ENCODE measurements at places on chromosomes 3 and 15.

DNA sequence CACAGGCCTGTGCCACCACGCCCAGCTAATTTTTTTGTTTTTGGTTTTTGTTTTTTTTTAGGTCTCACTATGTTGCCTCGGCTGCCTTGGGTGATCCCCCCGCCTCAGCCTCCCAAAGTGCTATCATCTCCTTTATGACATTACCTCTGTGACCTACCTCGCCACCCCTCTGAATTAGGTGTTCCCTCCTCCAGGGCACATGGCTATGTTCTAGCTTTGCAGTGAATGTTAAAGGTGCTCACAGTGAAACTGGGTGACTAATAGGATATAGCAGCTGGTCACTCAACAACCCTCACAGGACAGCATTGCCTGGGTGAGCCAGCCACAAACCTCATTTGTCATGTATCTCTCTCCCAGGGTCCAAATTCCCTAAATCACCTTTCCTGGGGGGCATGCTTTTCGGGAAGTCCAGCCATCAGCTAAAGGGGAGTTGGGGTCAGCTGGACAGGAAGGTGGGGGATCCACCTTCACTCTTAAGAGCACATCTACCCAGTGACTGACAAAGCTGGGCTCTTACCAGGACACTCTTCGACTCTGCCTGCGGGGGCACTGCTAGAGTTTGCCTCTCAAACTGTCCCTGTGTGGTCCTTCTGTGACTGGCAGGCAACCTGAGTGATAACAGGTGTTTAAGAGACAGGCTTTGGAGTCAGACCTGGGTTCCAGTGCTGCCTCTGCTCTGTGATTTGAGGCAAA is 1.6 kb upstream of the TTLL3 start:
- DNase-seq = peak; percentile 63

DNA sequence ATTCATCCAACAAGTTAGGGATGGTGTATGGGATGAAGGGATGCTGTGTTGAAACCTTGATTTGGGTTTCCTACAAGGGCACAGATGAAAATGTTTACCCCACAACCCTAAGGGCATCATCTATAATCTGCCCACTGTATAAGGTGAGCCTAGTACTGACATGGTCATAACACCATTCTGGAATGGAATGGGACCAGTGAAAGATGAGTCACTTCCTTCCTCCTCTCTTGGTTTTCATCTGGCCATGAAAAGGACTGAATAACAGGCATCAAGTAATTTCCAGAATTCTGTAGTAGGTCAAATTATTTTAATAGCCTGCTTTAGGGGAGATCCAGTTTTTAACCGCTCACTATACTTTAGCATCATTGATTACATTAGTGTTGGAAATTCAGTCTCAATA is 538.6 kb downstream of the NR2F2 start:
- DNase-seq = no peak

DNA sequence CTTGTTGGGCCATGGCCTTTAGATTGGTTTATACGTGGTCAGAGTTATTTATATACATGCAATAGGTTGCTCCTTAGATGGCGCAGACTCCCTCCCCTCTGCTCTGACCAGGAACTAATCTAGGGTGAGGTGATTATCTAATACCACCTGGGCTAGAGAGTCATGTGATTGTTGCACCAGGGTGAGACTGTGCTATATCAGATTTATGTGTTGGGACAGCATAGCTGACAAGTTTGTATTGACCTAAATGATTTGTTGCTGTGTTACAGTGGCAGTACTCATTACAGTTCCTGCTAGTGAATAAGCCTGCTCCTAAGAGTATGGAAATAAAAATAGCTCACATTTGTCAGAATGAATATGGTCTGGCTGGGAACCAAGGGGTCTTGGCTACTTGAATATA is 7.2 kb upstream of the IQCF6 start:
- DNase-seq = no peak

- no peak for DNase-seq
Observed at GRCh38 chr3:53478921-53479664, 15.3 kb upstream of the CACNA1D start.

GRCh38 chr3:15420871-15421270 is 6.5 kb downstream of the METTL6 start:
- peak; percentile 42 for DNase-seq

DNA sequence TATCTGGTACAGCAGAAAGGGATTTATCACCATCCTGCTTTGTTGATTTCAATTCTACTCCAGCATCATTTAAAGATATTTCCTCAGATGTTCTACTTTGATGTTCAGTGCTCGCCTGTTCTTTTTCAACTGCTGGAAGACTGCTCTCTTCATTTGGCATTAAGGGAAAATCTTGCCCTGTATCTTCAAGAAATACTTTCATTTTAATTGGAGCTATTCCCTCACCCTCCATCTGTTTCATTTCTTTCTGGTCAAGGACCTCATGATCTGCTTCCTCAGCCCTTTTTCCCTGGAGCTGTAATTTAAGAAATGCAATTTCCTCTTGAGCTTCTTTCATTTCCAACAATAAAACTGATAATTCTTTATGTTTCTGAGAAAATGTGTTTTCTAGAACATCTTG is 37.8 kb upstream of the HCLS1 start:
- no peak for DNase-seq

- DNase-seq = no peak
Observed at GRCh38 chr15:100570735-100571313, 31.2 kb downstream of the LINS1 start.

GRCh38 chr3:114651555-114651954 is 357.7 kb downstream of the TIGIT start:
- DNase-seq = no peak

GRCh38 chr3:184481984-184482671 is 79.5 kb upstream of the EPHB3 start:
- no peak for DNase-seq

- DNase-seq = no peak
Observed at GRCh38 chr3:45826321-45826720, 15.6 kb downstream of the LZTFL1 start.

Data from foreskin fibroblast (primary cell).